Testis (tissue), 5 donors: ENCODE measurements at places on chromosomes 1 and 21. TPM values are rescaled to one million over a fixed set of nuclear protein-coding genes. Genes with fewer than 3 reads are reported as not detected.
A peak's percentile ranks its signal among the peaks of the same experiment; 100 is the strongest.

- no peak for DNase-seq
Measured at GRCh38 chr1:212981571-212982328, 31.4 kb downstream of the VASH2 start.

DNA sequence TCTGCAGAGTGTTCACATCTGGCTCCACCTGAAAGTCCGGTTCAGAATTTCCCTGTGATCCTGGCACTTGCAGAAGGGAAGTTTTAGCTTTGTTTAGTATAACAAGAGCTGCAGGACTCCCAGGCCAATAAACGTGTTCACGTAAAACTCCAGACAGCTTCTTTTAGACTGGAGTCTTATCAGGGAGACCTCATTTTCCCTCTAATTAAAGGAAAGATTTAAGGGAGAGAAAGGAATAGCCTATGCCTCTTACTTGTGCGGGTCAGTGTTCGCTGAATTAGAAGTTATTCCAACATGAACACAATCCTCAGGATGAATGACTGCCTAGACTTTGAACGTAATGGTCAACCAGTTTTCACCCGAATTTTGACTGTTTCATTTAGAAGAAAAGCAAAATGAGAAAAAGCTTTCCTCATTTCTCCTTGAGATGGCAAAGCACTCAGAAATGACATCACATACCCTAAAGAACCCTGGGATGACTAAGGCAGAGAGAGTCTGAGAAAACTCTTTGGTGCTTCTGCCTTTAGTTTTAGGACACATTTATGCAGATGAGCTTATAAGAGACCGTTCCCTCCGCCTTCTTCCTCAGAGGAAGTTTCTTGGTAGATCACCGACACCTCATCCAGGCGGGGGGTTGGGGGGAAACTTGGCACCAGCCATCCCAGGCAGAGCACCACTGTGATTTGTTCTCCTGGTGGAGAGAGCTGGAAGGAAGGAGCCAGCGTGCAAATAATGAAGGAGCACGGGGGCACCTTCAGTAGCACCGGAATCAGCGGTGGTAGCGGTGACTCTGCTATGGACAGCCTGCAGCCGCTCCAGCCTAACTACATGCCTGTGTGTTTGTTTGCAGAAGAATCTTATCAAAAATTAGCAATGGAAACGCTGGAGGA is 202.1 kb upstream of the SGIP1 start:
- DNase-seq, result peak; percentile 65

DNA sequence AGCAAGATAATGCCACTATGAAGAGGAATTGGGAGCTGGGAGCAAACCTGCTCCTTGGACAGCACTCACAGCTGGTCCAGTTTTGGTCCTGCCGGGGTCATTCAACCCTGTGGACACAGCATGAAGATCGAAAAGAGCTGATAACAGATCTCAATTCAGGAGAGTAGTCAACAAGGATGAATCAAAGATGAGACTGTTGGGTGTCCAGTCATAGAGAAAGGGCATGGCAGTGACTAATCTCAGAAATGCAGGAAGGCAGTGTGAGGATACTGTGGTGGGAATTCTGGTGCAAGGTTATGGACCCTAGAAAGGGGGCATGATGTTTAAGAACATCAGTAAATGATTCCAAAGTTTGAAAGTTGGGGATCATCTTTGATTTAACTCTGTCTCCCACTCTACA is 261.4 kb upstream of the ZP4 start:
- DNase-seq, result no peak

DNA sequence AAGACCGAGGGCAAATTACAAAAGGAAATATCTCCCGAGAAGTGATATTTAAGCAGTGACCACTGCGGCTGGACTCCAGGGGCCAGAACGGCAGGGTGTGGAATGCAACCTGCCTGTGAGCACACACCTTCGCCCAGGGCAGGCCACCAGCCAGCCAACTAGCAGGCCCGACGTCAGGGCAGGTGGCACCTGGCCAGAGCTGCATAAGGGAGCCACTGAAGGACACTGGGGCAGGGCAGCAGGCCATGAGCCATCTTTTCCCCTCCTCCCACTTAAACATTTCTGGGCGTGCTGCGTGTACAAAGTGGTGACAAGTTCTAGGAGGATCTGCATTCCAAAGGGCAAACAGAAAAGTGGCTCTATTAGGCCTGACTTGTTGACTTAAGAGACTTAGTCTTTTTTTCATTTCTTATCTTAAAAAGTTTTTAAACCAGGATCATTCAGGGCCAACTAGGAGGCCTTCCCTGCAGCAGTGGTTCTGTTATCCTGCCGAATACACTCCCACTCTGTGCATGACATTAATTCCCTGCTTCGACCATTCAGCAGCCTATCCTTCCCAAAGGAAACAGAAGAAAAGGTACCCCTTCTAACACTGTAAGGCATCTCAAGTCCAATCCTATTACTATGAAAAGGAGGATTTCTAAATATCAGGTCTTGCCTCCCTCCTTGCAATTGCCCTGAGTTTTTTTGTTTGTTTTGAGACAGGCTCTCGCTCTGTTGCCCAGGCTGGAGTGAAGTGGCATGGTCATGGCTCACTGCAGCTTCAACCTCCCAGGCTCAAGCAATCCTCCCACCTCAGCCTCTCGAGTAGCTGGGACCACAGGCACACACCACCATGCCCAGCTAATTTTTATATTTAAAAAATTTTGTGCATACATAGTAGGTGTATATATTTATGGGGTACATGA is 96.3 kb downstream of the BCAR3 start:
- peak; percentile 91 for DNase-seq

GRCh38 chr1:53693339-53693738 is 45.6 kb downstream of the GLIS1 start:
- no peak for DNase-seq

The LDLRAD2 gene
- 1.3 TPM for polyA plus RNA-seq

The DCST2 gene
- 20.4 TPM for polyA plus RNA-seq

The CELA2B gene
- polyA plus RNA-seq, result 2.7 TPM

The ARMH1 gene
- 42.9 TPM for polyA plus RNA-seq

The ETV3L gene
- polyA plus RNA-seq, result not detected

DNA sequence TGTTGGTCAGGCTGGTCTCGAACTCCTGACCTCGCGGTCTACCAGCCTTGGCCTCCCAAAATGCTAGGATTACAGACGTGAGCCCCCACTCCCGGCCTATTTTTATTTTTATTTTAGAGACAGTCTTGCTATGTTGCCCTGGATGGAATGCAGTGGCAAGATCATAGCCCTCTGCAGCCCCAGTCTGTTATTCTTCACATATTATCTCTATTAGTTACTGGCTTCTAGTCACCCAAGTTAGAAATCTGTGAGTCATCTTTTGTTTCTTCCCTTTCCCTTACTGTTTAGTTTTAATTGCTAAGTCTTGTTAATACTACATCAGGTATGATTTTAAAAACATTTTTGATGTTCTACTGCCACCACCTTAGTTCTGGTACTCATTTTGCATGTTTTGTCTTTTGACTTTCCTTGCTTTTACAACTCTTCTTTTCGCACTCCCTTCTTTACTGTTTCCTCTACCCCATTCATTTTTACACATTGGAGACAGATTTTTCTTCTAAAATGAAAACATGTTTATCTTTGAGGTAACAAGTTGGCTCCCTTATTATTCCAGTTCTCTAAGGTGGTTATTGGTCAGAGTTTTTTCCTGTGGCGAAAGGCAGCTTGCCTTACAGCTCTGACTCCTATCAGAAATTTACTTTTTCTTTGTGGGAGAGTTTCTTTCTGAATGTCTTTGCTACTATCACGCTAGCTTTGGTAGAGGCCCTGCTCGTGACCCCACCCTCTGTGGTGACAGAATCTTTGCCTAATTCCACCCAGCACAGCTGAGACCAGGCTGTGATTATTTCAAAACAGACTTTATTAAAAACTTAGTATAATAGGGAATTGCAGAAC is 19.5 kb downstream of the ZMYM4 start:
- DNase-seq, result no peak

GRCh38 chr21:25809013-25809412 is 74.2 kb downstream of the GABPA start:
- no peak for DNase-seq

- no peak for DNase-seq
Measured at GRCh38 chr1:46220808-46221207, 17.7 kb downstream of the LURAP1 start.

The ILDR2 gene
- 36.8 TPM for polyA plus RNA-seq

DNA sequence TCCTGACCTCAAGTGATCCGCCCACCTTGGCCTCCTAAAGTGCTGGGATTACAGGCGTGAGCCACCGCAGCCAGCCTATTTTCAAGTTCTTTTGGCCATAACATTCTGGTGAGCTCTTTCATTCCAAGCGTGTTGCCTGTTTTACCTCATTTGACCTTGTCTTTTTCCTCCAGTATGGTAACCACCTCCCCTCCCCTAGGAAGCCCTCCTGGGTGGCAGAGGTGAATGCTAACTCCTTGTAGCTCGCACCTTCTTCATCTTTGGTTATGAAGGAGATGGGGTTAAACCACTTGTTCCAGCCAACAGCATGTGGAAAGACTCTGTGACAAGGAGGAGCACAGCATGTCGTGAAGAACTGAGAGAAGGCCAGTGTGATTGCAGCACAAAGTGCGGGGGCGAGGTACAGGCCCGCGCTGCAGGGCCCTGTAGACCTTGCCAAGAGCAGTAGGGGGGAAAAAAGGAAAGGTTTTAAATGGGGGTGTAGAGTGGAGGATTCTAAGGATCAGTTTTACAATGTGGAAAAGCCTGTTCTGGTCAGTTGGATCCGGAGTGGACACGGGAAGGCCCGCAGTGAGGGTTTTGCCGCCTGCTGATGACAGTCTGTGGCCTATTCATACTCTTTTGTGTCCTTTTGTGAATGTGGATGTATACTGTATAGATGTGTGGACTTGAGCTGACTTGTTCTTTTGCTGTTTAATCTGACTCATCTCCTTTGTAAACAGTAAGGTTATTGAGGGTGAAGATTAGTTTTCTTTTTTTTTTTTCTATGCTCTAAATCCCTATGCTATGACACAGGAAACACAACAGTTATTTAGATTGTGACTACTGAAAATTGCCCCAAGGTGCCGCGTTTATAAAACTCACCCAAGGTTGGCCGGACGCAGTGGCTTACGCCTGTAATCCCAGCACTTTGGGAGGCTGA is 7.5 kb upstream of the ZNF436 start:
- DNase-seq, result peak; percentile 50

The TRIM17 gene
- polyA plus RNA-seq, result 37.4 TPM

DNA sequence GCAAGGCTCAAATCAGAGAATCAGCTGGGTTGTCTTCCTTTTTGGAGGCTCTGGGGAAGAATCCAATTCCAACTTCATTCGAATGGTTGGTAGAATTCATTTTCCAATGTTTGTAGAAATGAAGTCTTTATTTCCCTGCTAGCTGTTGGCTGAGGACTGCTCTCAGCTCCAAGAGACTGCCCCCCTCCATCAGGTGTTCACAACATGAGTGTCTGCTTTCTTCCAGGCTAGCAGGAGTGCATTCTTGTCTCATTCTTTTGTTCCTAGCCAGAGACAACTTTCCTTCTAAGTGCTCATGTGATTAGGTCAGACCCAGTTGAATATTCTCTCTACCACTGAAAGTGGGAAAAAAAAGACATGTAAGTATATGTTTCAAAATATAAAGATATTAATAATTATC is 95.2 kb downstream of the HLX start:
- no peak for DNase-seq

GRCh38 chr1:9735800-9736199 is 84.3 kb downstream of the PIK3CD start:
- DNase-seq, result no peak

GRCh38 chr1:94970783-94971182 is 43.9 kb upstream of the CNN3 start:
- no peak for DNase-seq

DNA sequence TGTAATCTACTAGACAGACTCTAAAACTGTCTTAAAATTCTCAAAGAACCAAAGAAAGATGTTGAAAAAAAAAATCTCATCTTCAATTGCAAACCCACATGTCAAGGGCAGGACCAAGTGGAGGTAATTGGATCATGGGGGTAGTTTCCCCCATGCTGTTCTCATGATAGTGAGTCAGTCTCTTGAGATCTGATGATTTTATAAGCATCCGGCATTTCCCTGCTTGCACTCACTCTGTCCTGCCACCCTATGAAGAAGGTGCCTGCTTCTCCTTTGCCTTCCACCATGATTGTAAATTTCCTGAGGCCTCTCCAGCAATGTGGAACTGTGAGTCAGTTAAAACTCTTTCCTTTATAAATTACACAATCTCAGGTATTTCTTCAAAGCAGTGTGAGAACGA is 257.0 kb downstream of the HHIPL2 start:
- no peak for DNase-seq

The SPTA1 gene
- 6.8 TPM for polyA plus RNA-seq

The CRP gene
- 0.74 TPM for polyA plus RNA-seq

DNA sequence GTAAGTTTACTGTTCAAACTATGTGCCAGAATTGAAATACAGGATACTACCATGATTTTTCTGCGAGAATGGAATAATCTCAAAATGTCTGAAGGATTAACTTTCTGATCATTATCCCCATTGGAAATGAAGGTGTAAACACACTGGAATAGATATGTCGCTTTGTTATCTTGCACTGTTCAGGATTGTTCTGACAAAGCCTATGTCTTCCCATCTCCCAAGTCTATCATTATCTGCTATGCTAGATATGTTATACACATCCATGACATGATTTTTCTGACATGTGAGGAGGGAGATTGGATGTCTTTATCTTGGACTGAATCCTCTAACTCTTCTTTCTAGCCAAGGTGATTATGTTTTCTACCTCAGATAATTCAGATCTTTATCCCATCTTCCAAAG is 1239.3 kb upstream of the ADGRL4 start:
- DNase-seq, result no peak

The POU3F1 gene
- polyA plus RNA-seq, result 1.6 TPM

The CHRNB2 gene
- polyA plus RNA-seq, result 1.3 TPM

DNA sequence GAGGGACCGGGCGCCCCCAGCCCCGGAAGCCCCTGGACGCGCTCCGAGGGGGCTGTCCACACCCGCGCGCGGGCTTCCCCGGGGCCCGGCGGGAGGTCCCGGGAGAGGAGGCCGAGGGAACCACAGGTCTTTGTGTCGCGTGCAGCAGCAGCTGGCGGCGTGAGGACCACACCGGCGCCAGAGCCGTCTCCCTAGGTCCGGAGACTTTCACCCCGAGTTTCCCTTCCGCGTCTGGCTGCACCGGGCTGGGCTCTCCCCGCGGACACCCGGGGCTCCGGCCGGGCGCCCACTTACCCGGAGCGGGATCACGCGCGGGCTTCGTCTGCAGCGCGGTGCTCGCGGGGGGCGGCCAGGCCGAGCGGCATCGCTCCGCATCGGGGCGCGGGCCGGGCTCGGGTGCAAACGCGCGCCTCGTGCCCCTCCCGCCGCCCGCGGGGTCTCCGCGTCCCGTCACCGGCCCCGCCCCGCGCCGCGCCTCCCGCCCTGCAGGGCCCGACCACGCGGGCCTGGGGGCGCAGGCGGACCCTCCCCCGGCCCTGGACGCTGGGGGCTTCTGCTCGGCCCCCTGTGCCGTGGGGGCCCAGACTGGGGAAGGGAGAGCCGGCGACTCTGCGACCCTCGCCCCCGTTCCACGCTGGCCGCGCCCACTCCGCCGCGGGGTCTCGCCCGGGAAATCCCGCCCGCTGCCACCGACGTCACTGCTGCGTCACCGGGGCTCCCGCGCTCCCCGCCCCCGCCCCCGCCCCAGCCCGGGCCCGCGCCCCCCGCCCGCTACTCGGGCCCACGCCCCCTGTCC is at the start of gene GNG4:
Gene GNG4 (minus strand): TSS at position 417 of the 796 bp plus-strand sequence. CDS start 65,946 bp downstream, outside the sequence.
- no peak for DNase-seq
